ENCODE measurements at places on chromosomes 3 and 15.

- no peak for DNase-seq
Measured at GRCh38 chr3:170640737-170641171, 54.9 kb upstream of the SLC7A14 start.

- no peak for DNase-seq
Measured at GRCh38 chr15:99158626-99159412, 53.9 kb downstream of the SYNM start.

DNA sequence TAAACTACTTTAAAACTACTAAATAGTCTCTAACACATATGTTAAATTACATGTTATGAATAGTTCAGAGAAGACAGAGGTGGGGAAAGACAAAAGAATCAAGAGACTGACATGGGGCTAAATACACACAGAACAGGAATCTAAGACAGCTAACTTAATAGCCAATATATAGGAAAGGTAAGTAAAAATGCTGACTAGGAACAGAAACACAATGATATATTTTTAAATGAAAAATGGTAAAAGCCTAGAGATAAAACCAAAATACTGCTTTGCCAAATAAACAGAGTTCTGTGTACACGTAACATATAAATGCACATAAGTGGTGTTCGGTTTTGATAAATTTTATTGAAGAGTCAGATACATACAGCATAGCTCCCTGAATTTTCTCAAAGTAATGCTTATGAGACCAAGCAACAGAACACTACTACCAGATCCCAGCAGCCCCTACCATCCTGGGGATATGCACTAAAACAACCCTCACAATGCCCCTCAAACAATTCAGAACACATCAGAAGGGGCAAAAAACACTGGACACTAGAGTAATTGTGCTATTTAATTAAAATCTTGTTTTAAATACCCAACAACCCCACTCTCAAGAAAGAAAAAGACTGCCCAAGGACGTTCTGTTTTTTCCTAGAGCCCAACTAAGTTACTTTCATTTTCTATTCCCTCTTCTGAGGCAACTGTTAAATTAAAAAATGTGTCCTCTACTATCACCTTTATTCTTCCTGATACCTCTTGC, 121.1 kb downstream of the ADAM10 start:
- DNase-seq, result no peak

DNA sequence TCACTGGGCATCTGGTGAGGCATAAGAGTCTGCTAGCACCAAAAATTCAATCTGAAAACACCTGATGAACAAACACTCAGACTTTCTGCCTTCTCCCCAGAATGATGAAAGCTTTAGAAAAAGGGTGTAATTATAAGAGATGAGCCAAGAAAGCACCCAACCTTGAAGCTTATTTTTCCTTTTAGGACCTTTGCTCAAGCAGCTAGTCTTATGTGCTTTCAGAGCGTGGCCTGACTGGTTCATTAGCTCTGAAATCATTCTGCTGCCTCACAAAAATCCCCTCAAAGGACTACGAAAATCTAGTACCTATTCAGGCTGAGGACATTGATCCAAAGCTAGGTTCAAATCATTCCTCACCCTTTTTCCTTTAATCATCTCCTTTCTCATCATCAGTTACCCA, 662.3 kb downstream of the MAGI1 start:
- no peak for DNase-seq

DNA sequence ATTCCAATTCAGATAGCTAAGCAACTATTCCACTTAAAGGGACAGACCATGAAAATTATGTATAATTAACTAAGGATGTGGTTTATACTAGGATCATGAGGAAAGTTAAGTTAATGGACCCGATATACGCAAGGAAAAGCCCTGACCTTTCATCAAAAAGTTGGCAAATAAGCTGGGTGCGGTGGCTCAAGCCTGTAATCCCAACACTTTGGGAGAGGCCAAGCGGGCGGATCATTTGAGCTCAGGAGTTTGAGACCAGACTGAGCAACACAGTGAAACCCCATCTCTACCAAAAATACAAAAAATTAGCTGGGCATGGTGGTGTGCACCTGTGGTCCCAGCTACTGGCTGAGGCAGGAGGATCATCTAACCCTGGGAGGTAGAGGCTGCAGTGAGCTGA, 39.6 kb downstream of the SCAP start:
- DNase-seq, result no peak

DNA sequence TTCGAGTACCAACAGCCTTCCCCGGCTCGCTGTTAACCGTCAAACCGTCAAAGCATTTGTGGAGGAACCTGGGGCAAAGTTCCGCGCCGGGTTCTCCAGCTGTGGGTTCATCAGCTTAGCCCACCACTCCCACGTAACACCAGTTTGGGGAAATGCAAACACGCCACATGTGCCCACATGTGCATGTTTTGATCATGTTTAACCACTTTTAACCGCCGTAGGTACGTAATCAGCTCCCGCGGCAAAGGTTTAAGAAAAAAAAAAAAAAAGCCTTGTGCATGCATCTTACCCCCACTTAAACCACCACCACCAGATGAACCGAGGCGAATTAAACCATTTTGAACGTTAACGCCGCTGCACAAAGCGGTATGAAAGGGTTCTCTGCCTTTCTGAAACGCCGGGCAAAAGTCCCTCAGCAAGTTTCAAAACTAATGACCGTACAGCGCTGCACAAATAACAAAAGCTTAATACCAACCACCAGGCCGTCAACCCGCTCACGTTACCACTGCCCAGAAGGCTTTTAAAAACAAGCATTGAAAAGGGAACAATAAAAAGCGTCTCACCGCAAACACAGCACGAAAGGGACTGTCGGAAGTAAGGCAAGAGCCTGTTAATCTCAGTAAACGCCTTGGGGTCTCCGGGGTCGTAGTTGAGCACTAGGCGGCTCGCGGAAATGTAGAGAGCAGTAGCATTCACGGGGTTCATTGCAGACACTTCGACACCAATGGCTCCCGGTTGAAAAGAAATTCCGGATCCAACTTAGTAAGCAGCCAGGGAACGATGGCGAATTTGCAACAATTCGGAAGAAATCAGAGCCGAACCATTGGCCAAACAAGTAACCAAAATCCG, 1.5 kb downstream of the MSL2 start:
- DNase-seq, result peak; percentile 66

- DNase-seq, result no peak
Measured at GRCh38 chr3:170107941-170108340, 70.1 kb downstream of the GPR160 start.

Measured in stimulated activated CD8-positive, alpha-beta memory T cell treated with anti-CD3 and anti-CD28 coated beads, Interleukin-2, amount 100 ng/mL, for 48 hours (primary cell).